ENCODE measurements at places on chromosomes 7 and 10.

DNA sequence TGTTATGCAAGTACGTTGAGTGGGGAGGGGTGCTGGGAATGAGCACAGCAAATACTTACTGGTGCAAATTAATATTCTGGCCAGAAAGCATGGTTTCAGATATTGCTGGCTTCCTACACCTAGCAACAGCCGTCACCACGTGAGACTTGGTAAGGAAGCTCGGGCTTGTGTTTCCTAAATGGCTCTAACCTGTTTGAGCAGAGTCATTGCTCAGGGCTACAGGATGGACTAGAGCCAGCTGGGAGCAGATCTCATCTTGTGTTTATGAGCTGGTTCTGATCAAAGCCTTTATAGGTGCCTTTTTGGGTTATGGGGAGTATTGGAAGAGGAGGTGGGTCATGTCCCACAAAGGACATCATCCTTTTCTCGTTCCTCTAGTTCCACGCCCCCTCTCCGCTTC lies 200.3 kb downstream of the BUB3 start:
- no peak for DNase-seq

- no peak for DNase-seq
Measured at GRCh38 chr7:405489-406211, 114.0 kb downstream of the PDGFA start.

DNA sequence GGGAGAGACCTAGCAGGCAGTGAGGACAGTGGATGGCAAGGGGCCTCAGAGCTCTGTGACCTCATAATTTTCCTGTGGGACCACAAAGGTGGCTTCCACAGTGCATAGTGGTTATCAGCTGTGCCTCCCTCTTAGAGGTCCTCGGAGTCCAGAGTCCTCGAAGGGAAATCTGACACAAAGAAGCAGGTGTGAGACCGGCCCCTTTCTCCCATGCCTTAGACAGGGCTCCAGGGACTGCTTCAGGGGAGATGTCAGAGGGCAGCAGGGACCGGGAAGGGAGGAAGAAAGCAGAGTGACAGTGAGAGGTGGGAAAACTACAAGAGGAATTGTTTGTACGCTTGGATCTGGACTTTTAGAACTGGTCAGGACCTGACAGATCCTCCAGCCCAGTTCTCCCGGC lies 66.3 kb downstream of the BAMBI start:
- no peak for DNase-seq

DNA sequence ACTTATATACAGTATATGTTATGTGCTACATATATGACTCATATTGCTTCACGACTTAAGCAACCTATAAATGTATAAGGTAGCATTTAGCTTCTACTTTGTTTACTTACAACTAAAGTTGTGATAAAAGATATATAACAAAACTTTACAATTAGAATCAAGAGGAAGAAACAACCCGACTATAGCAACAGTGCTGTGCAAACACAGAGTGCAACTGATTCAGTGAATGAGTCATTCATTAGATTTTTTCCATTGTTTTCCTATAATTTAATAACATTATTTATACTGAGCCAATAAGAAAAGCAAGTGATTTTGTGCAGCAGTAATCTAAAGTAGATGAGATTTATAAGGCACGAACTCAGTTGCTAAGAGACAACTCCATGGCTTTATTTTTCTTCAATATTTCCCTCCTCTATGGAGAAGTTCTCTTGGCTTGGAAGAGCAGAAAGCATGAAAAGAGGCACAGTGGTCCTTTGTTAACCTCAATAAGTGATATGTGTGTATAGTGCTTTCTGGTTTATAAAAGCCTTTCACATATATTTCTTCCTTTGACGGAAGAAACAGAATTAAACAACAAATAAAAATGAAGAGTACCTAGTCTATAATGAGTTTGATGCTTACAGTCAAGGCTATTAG lies 19.8 kb downstream of the CEP41 start:
- no peak for DNase-seq

DNA sequence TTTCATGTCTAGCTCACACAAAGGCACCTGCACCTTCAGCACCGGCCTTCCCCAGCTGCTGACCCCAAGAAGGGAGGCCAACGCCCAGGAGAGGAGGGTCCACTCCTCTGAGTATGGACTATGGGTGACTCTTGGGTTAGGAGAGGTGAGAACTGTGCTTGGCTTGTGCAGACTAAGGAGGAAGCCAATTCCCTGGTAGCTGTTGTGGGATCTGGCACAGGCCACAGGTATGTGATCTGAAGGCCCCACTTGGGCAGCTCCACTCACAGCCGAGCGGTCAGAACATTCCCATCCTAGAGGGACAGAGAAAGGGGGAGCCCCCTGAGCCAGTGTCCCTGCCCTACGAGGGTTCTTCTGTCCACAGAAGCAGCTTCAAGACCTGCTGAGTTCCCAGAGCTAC lies 52.8 kb upstream of the FIGNL1 start:
- no peak for DNase-seq

GRCh38 chr7:140025241-140025640 lies 37.5 kb downstream of the PARP12 start:
- DNase-seq: no peak

- DNase-seq: no peak
Measured at GRCh38 chr7:19369182-19369581, 224.0 kb upstream of the FERD3L start.

GRCh38 chr7:135729230-135729629 lies 1.2 kb upstream of the SLC13A4 start:
- no peak for DNase-seq

GRCh38 chr10:20963721-20964595 lies 66.8 kb upstream of the NEBL start:
- no peak for DNase-seq

GRCh38 chr10:94219829-94220228 lies 142.9 kb downstream of the NOC3L start:
- no peak for DNase-seq

DNA sequence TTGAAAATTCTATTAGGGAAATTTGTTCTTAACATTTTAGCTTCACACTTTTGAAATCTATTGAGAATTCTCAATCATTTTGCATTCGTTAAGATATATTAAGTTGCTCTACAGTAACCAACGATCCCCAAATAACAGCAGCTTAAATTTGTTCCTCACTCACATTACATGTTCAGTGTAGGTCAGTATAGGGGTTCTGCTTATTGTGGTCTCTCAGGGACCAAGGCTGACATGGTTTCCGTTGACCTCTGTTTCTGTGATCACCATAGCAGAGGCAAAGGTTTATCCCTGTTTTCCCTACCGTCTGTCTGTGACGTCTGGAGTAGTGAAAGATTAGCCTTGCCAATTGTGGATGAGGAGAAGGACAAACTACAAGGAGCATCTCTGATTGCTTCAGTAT lies 235.0 kb upstream of the CSTF2T start:
- no peak for DNase-seq

DNA sequence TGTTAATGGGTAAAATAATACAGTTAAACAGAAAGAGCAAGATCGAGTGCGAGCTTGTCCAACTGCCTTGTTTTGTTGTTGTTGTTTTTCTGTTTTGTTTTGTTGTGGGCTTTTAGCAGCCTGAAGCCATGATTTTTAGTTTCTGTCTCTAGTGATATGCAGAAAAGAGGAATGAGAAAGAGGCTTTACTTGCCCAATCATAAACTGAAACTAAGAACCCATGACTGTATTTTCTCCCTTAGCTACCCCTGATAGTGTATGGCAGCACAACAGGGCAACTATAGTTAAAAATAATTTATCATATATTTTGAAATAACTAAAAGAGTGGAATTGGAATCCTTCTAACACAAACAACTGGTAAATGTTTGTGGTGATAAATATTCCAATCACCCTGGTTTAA lies 493.9 kb downstream of the GLRX3 start:
- no peak for DNase-seq

DNA sequence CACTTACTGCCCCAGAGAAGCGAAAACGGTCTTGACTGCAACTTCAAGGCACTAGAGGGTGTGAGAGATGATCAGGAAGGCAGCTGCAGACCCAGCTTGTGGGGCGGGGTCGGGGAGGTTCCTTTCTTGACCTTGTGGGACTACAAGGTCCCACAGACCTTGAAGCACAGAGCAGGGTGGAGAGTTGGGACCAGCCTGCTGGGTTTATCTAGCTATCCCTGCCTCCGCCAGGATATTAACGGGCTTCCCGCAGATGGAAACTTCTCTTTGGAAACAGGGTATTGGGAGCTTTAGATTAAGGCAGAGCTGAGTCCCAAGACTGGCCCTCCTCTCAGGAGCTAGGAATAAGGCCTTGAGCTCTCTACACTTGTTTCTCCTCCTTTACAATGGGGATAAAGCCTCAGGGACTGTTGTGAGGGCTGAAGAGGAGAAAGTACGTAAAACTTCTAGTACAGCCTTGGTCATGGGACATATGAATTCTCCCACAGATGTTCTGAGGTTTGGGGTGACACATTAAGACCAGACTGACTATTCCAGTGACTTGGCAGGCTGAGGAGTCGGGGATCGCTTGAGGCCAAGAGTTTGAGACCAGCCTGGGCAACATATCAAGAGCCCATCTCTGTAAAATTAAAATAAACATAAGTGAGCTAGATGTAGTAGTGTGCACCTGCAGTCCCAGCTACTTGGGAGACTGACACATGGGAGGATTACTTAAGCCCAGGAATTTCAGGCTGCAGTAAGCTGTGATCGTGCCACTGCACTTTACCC lies 153.2 kb downstream of the CDH23 start:
- DNase-seq: no peak

DNA sequence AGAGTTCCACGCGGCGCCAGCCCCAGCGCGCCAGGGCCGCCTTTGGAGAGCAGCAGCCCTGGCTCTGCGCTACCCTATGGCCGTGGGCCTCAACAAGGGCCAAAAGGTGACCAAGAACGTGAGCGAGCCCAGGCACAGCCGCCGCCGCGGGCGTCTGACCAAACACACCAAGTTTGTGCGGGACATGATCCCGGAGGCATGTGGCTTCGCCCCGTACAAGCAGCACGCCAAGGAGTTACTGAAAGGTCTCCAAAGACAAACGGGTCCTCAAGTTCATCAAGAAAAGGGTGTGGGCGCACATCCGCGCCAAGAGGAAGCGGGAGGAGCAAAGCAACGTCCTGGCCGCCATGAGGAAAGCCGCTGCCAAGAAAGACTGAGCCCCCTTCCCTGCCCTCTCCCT lies 144.1 kb downstream of the SRPK2 start:
- DNase-seq: no peak

- DNase-seq: no peak
Measured at GRCh38 chr10:116728526-116729096, 13.8 kb downstream of the HSPA12A start.

DNA sequence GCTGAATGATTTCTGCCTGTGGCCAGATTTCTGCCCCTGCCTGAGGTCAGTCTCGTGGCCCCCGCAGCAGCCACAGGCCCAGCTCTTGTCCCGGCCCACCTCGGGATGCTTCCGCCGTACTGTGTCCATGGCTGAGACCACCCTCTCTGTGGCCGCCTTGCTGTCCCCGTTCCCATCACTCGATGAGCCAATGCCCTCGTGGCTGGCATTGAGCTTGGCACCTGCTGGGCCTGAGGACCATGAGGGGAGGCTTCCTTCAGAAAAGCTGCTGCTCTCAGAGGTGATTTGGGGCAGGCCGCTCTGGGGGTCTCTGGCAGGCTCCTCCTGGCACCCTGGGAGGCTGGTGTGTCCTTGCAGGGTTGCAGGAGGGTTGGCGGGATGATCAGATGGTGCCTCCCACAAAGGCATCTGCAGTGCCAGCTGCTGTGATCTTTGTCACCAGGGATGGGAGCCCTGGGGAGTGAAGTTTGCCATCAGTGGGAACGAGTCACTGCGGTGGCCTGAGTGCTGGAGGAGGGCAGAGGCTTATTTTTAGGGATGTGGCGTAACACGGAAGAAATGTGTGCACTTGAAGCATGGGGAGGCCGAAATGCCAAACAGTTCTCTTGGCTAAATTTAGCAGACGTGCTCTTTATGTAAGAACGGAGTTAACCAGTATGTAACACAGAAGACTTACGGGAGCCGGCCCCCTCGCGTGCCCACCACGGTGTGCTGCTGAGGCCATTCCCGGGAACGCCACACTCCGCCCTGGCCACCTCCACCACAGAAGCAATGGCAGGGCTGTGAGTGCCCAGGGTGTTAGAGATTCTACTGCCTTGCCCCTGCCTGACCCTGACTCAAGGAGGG lies 47.7 kb downstream of the VIPR2 start:
- DNase-seq: no peak

GRCh38 chr7:107955394-107955793 lies 47.6 kb downstream of the LAMB1 start:
- no peak for DNase-seq

- DNase-seq: no peak
Measured at GRCh38 chr10:6654571-6654970, 74.5 kb upstream of the PRKCQ start.

GRCh38 chr7:24438232-24438631 lies 135.0 kb upstream of the PALS2 start:
- no peak for DNase-seq

DNA sequence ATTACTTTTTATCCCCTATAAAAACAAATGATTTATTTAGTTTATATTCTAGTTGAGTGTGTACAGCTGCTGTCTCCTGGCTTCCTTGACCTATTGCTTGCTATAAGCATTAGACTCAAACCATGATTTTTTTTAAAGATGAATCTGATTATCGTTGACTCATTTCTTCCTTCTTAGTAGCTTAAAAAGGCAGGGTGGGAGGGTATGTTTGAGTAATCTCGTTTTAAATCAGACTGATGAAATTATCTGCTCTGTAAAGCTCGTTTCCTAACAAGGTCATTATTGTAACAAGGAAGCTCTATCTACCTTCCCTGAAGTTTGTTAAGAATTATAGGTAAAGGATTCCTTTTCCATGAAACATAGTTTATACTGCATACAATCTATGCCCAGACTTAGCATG lies 276.3 kb upstream of the KCND2 start:
- no peak for DNase-seq

- no peak for DNase-seq
Measured at GRCh38 chr7:128221929-128222403, 19.1 kb upstream of the LEP start.

DNA sequence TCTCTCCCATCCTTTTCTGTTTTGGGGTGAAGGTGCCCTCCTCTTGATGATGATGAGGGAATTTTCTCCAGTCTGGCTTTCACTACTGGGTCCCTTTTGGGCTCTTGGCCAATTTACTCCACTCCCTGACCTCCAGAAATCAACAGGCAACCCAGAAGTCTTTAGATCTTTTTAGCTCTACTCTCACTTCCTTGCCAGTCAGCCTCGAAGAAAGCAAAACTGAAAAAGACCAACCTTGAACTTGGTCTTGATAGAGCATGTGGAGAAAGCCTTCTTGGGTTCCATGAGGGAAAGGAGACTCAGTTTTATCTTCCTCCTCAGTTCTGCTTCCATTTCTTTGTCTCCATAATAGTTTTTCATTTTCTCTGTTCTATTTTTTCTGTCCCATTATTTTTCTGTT lies 91.4 kb upstream of the NPVF start:
- DNase-seq: no peak

- DNase-seq: peak; percentile 67
Measured at GRCh38 chr10:103661198-103661950, 167.9 kb downstream of the NEURL1 start.

DNA sequence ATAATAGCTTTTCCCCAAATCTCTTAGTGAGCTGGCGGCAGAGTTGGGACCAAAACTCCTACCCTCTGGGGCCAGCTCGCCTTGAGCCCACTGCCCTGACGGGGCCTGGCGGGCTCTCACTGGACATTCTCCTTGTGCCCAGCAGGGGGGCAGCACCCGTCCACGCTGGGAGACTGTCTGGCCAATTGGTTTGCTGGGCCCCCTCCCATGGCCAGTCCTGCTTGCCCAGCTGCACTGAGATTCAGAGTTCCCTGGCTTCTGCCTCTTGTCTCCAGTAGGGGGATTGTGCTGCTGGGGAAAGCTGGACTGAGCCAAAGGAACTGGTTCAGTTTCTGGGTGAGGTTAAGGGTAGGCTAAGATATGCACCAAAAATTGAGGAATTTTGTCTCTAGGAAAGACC lies 59.8 kb downstream of the RAMP3 start:
- DNase-seq: no peak

- DNase-seq: no peak
Measured at GRCh38 chr7:157614457-157615020, 277.7 kb downstream of the DNAJB6 start.
